ENCODE measurements at places on chromosomes 1 and 21.

DNA sequence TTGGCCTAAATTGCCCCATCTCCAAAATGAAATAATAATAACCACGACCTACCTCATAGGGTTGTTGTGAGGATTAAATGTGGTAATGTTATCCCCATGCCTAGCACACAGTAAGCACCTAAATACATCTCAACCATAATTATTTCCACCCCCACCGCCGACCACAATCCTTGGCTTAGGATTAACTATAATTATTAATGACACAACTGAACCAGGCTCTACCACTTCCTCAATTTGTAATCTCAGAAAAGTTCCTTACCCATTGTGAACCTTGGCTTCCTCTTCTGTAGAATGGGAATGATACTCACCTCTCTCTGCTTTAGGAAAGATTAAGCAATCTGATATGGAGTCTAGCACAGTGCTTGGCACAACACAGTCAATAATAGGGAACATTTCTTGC lies 44.3 kb upstream of the TACSTD2 start:
- DNase-seq, result no peak

GRCh38 chr1:182144646-182145030 lies 83.1 kb upstream of the ZNF648 start:
- DNase-seq, result no peak

- no peak for DNase-seq
Measured at GRCh38 chr1:246897302-246897701, 34.4 kb downstream of the AHCTF1 start.

- DNase-seq, result no peak
Measured at GRCh38 chr1:200900877-200901276, 6.2 kb downstream of the INAVA start.

DNA sequence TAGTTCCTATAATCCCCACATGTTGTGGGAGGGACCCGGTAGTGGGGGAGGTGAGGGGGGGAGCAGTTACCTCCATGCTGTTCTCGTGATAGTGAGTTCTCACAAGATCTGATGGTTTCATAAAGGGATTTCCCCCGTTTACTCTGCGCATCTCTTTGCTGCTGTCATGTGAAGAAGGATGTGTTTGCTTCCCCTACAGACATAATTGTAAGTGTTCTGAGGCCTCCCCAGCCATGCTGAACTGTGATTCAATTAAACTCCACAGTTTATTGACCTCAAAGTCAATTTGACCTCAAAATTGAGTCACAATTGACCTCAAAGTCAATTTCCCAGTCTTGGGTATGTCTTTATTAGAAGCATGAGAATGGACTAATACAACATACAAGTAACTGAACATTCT lies 19.7 kb downstream of the DPH5 start:
- no peak for DNase-seq

Data from endothelial cell (in vitro differentiated cells).